ENCODE measurements at places on chromosomes 5 and 9. TPM values are rescaled to one million over a fixed set of nuclear protein-coding genes. Genes with fewer than 3 reads are reported as not detected.

The BAAT gene
- total RNA-seq, result 1.3 TPM

The SHISAL2B gene
- total RNA-seq, result not detected

The OR13C9 gene
- total RNA-seq, result not detected

The WDR38 gene
- total RNA-seq, result not detected

- no peaks in the 10 kb centered on the region for H3K27me3 ChIP-seq
- H3K4me1 ChIP-seq, result peaks cover 6% of the 10 kb centered on the region
- peak; percentile 59 for DNase-seq
- H3K36me3 ChIP-seq, result no peaks in the 10 kb centered on the region
- H3K27ac ChIP-seq, result peak overlapping the region; percentile 37
Observed at GRCh38 chr5:38853753-38854470, 8.1 kb downstream of the OSMR start.

GRCh38 chr5:108797396-108797795 is 49.7 kb downstream of the FER start:
- H3K36me3 ChIP-seq, result peaks cover 1% of the 10 kb centered on the region
- H3K4me1 ChIP-seq, result no peaks in the 10 kb centered on the region
- no peak for DNase-seq
- H3K4me3 ChIP-seq, result no peak overlapping the region
- no peaks in the 10 kb centered on the region for H3K27me3 ChIP-seq

DNA sequence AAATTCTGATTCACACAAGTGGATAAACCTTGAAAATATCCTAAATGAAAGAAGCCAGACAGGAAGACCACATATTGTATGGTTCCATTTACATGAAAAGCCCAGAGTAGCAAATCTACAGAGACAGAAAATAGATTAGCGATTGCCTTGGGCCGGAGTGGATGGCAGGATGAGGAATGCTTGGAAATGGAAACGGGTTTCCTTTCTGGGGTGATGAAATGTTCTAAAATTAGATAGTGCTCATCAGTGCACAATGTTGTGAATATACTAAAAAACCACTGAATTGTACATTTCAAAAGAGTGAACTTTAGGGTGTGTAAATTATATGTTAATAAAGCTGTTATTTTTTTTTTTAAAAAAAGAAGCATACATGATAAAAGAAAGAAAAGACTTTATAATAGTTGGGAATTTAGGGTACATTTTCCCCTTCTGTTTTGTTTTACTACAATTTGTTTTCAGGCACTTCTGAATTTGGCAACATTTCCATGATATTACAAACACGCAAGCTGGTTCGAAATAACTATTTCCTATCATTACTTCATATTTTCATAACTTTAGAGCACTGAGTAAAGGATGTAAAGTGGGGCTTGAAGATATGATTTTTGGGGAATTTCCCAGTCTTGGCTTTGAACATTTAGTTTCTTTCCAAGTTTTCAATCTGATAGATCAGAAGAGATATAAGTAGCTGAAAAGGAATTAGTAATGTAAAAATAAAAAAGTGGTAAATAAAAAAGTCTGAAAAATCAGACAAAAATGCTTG is 23.9 kb downstream of the SLC35A4 start:
- no peaks in the 10 kb centered on the region for H3K36me3 ChIP-seq
- no peak overlapping the region for H3K4me3 ChIP-seq
- no peaks in the 10 kb centered on the region for H3K4me1 ChIP-seq

GRCh38 chr5:21581508-21581907 is 1271.6 kb downstream of the CDH12 start:
- no peaks in the 10 kb centered on the region for H3K36me3 ChIP-seq
- no peaks in the 10 kb centered on the region for H3K4me1 ChIP-seq
- H3K27me3 ChIP-seq, result no peaks in the 10 kb centered on the region
- H3K4me3 ChIP-seq, result no peak overlapping the region

GRCh38 chr5:80064124-80064523 is 29.0 kb downstream of the THBS4 start:
- no peak overlapping the region for H3K4me3 ChIP-seq
- no peaks in the 10 kb centered on the region for H3K27me3 ChIP-seq
- H3K27ac ChIP-seq, result no peak overlapping the region
- H3K36me3 ChIP-seq, result no peaks in the 10 kb centered on the region
- peaks cover 3% of the 10 kb centered on the region for H3K4me1 ChIP-seq
- DNase-seq, result no peak

DNA sequence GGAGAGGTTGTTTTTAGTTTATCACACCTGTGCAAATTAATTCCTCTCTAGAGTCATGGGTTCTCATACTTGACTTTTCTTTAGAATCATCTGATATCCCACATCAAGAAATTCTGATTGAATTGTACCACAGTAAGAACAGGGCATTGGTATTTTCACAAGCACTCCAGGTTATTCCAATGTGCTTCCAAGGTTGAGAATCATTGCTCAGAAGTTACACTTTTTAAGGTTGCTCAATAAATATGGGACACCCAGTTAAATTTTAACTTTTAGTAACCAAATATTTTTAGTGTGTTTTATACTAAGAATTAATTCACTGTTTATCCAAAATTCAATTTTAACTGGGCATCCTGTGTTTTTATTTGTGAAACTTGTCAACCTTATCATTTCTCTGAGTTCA is 2.5 kb upstream of the RNF180 start:
- no peaks in the 10 kb centered on the region for H3K4me1 ChIP-seq
- H3K36me3 ChIP-seq, result no peaks in the 10 kb centered on the region
- no peak overlapping the region for H3K4me3 ChIP-seq
- peaks cover 3% of the 10 kb centered on the region for H3K27me3 ChIP-seq

DNA sequence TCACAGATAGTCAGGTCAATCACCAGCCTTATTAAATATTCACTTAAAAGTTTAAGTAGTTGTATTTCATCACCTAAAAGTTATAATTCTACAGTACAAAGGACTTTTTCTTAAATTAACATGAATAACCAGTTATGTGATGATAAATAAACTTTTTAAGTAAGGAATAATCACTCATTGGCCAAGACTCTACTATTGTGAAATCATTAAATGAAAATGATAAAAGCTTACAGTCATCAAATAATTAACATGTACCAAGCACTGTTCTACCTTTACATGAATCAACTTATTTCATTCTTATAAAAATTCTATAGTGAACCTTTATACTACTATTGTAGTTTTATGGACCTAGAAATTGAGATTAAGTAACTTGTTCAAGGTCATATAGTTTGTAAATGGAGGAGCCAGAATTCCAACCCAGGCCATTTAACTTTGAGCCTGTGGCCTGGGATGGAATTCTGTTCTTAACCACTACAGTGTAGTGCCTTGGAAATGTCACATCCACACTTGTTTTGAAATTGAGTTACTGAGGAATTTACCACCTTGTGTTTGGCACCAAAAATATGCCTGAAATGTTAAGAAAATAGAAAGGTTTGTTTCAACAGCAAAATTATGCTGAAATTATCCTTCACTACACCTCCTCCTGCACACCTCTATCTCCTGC is 32.8 kb upstream of the MSANTD3 start:
- no peaks in the 10 kb centered on the region for H3K36me3 ChIP-seq
- H3K4me3 ChIP-seq, result no peak overlapping the region
- DNase-seq, result no peak
- no peak overlapping the region for H3K27ac ChIP-seq
- H3K27me3 ChIP-seq, result no peaks in the 10 kb centered on the region
- no peaks in the 10 kb centered on the region for H3K4me1 ChIP-seq

DNA sequence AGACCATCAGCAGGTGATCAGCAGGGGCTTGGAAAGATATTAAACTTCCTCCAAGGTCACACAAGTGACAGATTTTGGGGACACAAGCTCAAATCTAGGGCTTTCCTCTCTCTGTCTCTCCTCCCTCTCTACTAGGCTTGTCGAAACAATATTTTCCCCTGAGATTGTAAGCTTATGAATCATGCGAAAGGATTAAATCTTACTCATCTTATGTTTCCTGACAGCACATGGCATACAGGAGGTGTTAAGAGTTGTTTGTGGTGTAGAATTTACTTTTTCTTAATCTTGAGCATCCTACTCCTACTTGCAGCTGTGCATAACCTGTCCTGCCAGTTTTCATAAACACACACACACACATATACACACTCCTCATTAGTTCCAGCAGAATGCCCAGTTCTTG is 186.3 kb downstream of the MARCHF11 start:
- no peak overlapping the region for H3K4me3 ChIP-seq
- H3K36me3 ChIP-seq, result no peaks in the 10 kb centered on the region
- H3K27ac ChIP-seq, result no peak overlapping the region
- H3K27me3 ChIP-seq, result no peaks in the 10 kb centered on the region
- H3K4me1 ChIP-seq, result no peaks in the 10 kb centered on the region
- DNase-seq, result no peak

- H3K27me3 ChIP-seq, result peaks cover 5% of the 10 kb centered on the region
- H3K4me3 ChIP-seq, result peak overlapping the region; percentile 44
- H3K36me3 ChIP-seq, result no peaks in the 10 kb centered on the region
Observed at GRCh38 chr5:53479590-53480415, 626 bp upstream of the FST start.

Data from Caco-2 (cell line).